Hypothalamus (tissue), 51 donors: ENCODE measurements at places on chromosomes 3 and 15.

DNA sequence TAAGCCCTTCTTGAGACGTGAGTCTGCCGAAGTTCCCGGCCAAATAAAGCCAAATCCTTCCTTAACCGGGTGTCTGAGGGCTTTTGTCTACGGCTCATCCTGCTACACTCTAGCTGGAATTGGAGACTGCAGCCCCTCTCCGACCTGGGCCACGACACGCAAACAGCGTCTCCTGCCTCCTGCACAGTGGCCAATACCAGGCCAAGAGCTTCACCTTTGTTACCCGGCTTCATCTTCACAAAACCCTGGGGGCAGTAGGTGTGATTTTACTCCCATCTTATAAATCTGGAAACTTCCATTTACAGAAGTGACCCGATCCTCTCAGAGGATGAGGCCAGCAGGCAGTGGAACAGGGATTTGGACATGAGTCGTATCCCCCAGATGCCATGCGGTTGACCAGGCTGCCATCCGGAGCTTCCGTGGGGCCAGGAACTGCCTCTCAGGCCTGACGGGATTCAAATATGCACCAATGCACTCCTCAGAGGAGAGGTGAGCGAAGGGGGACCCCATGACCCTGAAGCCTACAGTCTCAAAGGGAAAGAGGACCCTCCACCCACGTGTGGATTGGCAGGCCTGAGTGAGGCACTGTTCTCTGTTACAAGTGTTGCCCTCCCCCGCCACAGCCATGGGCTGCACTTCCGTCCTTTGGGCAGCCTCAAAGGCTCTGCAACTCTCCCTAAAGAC is 53.2 kb upstream of the KLF13 start:
- DNase-seq, result no peak

GRCh38 chr15:29518442-29518841 is 248.8 kb upstream of the NSMCE3 start:
- no peak for DNase-seq

- DNase-seq, result no peak
These were observed 203.7 kb downstream of the TJP1 start for GRCh38 chr15:29618586-29618985.

DNA sequence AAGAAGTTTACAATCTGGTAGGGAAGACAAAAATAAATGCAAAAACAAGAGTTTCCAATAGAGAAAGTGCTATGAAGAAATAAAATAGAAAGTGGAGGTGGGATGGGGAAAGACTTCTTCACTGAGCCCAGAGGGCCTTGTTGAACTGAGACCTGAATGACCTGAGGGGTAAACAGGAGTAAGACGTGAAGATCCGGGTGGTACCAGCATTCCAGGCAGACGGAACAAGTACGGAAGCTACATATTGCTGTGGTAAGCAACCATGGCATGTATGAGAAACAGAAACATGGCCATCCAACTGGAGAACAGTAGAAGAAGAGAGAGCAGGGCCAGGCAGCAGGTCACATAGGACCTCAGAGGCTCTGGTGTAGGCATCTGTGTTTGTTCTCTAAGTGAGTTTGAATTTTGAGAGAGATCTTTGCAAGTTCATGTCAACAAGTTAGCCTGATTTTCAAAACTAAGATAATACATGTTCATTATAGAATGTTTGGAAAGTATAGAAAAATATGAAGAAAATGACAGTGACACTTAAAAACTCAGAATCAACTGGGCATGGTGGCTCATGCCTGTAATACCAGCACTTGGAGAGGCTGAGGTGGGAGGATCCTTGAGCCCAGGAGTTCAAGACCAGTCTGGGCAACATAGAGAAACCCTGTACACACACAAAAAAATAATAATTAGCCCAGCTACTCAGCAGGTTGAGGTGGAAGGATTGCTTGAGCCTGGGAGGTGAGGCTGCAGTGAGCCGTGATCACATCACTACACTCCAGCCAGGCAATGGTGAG is 64.3 kb downstream of the SLC49A4 start:
- no peak for DNase-seq

GRCh38 chr15:74417670-74418069 is 16.1 kb downstream of the SEMA7A start:
- no peak for DNase-seq

GRCh38 chr3:195319060-195319459 is 48.1 kb upstream of the XXYLT1 start:
- DNase-seq, result no peak

- DNase-seq, result no peak
These were observed 63.5 kb downstream of the STT3B start for GRCh38 chr3:31596176-31596575.

DNA sequence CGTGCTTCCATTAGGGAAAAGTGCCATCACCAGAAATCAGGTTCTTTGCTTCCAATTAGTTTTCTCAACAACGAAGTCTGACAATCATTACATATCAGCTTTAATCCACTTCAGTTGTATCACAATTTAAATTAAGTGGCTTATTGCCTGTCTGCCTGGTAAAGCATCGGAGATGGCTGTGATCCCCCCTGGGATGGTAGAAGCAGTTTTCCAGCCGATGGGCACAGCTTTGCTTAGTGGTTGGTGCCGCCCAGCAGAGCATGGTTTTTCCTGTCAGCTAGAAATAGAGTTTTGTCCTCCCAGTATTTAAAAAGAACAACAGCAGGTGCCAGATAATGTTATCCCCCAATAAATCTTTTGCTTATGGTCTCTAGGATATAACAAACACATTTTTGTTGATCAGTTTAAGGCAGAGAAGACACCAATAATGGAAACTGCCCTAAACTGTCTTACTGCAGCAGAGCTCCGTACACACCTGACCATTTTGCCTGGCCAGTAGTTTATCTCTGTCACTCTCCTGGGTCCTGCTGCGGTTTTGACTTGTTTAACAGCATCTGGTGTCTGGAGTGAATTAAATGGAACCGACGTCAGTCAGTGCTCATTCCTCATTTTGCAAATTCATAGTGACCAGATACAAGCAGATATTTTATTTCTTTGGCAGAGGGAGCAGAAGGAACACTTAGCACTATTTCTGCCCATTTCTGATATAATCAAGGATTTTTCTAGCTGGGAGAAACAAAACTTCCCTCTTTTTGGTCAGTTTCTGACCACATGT is 79.1 kb downstream of the SLC49A4 start:
- DNase-seq, result no peak

DNA sequence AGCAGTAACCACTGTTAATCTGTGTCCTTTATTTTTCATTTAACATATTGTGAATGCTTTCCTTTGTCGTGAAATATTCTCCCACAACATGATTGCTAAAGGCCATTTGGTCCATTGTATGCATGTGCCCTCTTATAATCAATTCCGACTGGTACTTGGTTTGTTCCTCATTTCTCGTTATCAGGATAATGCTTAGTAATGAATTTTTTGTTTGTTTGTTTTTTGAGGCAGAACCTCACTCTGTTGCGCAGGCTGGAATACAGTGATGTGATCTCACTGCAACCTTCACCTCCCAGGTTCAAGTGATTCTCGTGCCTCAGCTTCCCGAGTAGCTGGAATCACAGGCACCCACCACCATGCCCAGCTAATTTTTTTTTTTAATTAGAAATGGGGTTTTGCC is 22.0 kb downstream of the SPATA12 start:
- no peak for DNase-seq
